ENCODE measurements at places on chromosomes 12 and 14.

DNA sequence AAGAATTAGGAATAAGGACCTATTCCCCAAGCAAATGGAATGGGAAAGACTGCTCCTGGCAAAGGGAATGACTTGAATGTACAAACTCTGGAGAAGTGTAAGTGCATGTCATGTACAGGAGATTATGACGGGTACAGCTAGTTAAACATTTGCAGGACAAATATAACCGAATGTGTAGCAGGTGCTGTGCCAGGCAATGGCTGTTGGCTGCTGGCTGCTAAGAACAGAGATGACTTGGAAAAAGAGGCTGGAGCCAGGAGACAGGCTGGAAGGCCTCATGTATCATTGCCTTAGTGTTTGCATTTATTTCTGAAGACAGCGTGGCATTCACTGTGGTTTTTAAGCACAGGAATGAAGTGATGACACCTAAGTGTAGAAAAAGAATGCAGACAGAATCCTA lies 136.8 kb downstream of the TTC8 start:
- peak; percentile 18 for DNase-seq

DNA sequence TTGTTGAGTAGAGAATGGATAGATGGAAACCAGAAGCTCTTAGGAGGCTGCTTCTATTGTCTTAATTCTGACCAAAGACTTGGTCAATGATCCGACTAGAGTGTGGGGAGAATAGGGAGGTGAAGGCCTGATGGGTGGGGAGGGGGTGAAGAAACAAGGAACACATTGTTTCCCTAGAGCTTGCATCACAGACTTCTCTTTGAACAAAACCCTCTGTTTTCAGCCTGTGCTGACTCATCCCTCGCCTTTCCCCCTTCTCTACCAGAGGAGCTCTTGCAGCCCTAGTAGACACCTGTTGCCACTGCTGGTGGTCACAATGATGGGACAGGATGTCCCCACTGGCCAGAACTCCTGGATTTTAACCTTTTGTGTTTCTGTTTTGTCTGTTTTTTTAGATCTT lies 46.8 kb upstream of the CISTR start:
- no peak for DNase-seq

- DNase-seq = no peak
These were observed 68.8 kb downstream of the SLCO1A2 start for GRCh38 chr12:21265932-21266331.

DNA sequence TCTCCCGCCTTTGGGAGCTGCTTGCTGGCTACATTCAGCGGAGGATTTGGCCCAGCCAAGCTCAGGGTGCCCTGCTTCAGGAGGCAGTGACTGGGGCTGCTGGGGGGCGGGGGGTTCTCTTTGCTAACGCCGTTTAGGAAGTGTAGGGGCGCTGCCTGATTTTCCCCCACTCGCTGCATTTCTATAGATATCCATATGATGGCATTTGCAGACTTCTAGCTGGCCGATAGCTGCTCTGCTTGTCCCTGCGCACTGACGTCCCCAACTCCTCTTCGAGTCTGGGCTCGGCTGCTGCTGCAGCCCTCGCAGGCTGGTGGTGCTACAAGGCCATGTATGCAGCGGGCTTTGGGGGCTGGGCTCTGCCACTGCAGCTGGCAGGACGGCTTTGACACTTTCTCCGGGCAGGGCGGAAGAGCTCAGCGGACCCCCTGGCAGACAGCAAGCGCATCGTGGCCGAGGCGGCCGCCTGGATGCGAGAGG lies 3.1 kb downstream of the LRFN5 start:
- no peak for DNase-seq

- DNase-seq = no peak
These were observed 102.4 kb downstream of the ESR2 start for GRCh38 chr14:64191756-64192155.

- no peak for DNase-seq
These were observed 87.2 kb upstream of the PTPRB start for GRCh38 chr12:70724444-70724843.

Data from pancreas (tissue), 10 donors.